ENCODE measurements at places on chromosomes 16 and 17. TPM values are rescaled to one million over a fixed set of nuclear protein-coding genes. Genes with fewer than 3 reads are reported as not detected.
A peak's percentile ranks its signal among the peaks of the same experiment; 100 is the strongest.

DNA sequence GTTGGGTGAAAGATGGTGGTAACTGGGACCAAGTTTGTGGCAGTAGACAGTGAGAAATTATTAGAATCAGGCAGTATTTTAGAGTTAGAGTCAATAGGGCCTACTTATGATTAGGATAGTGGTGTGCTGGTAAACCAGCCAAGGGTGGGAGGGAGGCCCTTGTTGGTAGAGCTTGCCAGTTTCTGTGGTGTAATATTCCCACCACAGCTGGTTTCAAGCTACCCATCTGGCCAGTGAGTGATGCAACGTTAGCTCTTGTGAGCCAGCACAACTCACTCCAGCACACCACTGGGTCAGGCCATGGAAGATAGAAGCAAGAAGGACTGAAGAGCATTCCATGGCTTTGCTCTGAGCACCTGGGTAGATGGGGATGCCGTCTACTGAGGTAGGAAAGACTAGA, 34.9 kb downstream of the GNAO1 start:
- no peak for DNase-seq

DNA sequence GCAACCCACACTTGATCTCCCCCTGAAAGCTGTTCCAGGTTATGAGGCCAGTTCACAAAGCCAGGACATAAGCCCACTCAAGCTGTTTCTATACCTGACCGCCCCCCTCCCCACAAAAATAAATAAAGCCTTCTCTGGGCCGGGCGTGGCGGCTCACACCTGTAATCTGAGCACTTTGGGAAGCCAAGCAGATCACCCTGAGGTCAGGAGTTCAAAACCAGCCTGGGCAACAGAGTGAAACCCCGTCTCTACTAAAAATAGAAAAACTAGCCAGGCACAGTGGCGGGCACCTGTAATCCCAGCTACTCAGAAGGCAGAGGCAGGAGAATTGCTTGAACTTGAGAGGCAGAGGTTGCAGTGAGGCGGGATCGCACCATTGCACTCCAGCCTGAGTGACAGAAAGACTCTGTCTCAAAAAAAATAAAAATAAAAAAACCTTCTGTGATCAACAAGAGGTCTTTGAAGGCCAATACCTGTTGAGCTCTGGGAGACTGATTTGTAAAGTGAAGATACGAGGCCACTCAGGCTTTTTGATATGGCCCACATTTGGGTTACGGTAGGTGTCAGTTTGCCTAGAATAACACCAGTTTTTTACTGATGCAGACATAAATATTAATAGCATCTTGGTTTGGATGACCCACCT, 2.2 kb downstream of the KDM8 start:
- no peak for DNase-seq

- no peak for DNase-seq
Observed at GRCh38 chr16:82059983-82060421, 24.9 kb downstream of the HSD17B2 start.

- no peak for DNase-seq
Observed at GRCh38 chr16:23060458-23061320, 88.6 kb downstream of the USP31 start.

DNA sequence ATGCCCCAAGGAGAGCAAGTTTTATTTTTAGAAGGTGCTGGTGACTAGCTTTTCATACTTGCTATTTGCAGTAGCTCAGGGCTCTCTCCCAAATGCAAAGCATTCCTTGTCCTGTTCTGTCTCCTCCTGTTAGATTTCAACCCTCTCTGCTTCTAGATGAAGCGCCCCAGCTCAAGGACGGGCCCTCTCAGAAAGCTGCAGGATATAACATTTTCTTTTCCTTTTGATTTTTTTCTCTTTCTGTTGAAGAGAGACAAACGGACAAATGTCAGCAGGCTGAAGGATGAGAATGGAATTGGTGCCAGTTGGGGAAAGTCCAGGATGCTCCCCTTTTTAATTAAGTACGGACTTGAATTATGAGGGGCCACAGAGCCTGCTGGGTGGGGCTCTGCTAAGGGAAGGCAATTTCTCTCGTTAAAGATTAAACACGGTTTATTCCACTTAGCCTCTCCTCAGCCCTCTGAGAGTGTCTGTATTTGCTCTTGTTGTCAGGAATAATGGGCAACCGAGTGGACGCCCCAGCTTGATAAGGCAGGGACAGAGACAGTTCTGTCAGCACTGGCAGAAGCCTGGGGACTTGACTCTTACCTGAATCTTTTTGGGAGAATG, 6.2 kb upstream of the ETV4 start:
- no peak for DNase-seq

DNA sequence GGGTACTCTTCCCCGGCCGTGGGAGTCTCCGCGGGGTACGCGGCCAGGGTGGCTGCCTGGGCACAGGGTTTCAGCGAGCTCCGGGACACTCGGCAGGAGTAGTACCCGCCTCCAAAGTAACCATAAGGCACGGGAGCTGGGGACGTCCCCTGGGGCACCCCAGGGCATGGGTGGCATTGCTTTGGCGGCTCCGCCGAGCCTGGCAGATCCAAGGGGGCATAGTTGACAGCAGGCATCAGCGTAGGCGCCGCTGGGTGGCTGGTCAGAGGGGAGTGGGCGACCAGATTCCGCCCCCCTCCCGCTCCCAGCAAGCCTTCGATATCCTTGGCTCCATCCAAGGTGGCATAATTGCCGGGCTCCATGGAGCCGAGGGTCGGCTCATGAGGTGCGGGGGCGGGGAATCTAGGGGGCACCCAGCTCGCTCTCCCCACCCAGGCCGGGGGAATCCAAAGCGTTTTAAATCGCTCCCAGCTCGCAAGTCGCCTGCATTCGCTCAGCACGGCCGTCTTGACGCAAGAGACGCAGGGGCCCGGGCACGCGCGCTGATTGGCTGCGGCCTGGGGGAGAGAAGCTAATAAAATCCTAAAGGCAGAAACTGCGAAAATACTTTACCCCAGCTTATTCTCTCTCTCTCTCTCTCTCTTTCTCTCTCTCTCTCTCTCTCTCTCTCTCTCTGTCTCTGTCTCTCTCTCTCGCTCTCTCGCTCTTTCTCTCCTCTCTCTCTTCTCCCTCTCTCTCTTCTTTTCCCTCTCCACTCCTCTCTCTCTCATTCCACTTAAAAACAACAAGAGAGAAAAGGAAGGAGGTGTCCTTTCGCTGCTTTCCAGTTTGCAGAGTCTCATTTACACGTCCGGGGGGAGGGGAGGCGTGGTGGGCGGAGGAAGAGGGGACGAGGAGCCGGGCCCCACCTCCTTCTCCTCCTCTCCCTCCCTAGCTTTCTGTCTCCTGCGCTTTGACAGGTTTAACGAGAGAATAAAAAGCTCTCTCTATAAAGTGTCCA, at the start of gene HOXB13:
HOXB13 (minus strand) TSS at position 519 of the 1,000 bp plus-strand sequence; CDS start at position 362, 157 bp downstream.
- no peak for DNase-seq

GRCh38 chr17:32331243-32332040, 10.5 kb downstream of the C17orf75 start:
- DNase-seq: no peak

DNA sequence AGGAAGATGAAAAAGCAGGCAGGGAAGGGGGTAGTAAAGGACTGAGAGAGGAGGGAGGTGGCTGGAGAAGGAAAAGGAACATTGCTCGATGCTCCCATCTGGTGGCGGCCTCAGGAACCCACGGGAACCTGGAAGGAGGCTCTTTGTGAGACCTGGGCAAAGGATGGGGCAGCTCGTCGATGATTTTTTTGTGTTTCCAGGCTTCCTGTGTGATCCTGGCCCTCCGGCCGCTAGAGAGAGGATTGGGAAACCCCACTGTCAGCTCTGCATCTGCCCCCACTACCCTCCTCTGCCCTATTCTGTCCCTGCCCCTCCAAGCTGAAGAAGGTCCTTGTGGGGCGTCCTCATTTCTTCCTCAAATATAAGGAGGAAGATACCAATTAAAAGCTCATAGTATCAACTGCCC, 6.6 kb downstream of the WFIKKN2 start:
- peak; percentile 83 for DNase-seq

DNA sequence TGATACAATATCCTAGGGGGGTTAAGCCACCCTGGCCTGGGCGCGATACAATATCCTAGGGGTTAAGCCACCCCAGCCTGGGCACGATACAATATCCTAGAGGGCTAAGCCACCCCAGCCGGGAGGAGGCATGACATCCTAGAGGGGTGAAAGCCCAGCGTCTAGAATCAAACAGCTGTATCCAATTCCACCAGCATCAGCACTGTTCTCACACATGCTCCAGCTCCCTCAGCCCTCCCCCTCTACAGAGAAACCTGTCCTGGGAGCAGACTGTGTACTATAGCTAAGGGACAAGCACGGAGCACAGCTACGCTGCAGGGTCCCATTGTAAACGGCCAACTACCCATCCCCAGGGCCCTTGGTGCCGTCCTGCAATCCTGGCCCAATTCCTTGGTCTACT, 6.2 kb downstream of the GINS2 start:
- no peak for DNase-seq

GRCh38 chr16:58152246-58152868, 23.2 kb upstream of the CFAP20 start:
- no peak for DNase-seq

DNA sequence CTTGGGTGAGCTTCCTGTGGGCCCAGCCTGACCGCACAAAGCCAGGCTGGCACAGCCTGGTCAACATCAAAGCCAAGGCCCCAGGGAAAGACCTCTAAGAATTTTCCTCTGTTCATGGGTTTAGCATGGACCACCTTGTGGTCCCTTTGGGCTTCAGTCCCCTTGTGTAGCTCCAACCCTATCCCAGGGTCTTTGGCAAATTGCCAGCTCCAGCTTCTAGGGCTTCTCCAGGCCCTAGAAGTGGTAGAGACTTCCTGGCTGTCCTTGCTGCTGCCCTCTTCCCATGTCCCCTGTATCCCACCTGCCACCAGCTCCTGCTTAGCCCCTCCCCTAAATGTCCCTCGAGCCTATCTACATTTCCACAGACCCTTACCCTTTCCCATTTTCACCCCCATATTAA, 9.7 kb upstream of the ITGA3 start:
- DNase-seq: no peak

SCGB1C2 gene
- not detected for total RNA-seq

TBC1D26 gene
- not detected for total RNA-seq

ST6GALNAC2 gene
- total RNA-seq: 24.5 TPM

RPL19 gene
- total RNA-seq: 1,449 TPM

HOXB8 gene
- total RNA-seq: 1.0 TPM

HNF1B gene
- total RNA-seq: 19.8 TPM

TBC1D3E gene
- total RNA-seq: not detected

SEPTIN12 gene
- total RNA-seq: not detected
